ENCODE measurements at places on chromosomes 7 and 10.

GRCh38 chr7:126411032-126411820, 841.5 kb downstream of the GRM8 start:
- no peak for DNase-seq

DNA sequence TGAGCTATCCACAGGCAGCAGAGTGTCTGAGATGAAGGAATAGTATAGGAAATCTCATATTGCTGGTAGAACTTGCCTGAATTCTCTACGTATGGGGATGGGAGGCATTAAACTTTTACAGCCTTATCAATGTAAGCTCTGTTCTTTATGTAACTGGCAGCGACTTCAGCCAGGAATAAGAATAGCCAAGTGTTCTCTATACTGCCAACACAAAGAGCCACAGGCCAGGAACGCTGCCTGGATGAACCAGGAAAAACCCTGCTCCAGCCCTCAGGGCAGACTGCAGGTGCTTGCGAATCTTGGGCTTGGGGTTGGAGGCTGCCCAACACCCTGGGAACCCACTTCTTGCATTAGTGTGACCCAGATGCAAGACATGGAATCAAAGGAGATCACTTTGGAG, 6.1 kb upstream of the OLAH start:
- no peak for DNase-seq

DNA sequence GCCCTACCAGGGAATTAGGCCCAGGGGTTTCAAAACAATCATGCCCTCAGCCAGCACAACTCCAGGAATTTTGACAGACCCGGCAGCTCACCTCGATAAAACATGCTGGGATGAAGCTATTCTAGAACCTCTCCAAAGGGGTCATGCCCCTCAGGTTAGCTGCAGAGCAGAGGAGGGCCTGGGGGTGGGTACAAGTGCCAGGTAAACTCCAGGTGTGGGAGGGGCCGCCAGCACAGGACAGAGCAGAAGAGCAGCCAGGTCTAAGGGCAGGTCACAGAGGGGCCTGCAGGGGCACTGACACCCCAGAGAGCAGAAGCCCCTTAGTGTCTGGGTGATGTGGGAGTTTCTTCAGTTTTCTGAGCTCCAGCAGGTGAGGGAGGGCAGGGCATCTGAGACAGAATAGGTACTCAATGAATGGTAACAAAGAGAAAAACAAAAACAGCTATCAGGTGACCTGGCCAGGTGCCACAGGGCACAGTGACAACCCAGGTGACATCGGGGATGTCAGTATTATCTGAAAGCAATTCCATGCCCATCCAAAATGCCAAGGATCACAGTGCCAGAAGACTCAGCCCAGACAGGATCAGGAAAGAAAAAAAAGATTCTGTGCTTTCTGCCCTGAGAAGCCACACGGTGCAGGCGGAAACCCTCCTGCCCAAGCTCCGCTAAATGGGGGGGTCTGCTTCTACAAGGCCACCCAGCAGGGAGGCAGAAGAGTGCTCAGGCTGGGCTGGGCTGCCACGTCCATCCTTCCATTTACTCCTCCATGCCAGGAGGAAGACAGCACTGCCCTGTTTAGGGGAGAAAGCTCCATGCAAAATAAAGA, 104.5 kb downstream of the TNS3 start:
- DNase-seq: no peak

GRCh38 chr7:21370283-21370982, 57.5 kb upstream of the SP4 start:
- DNase-seq: no peak

Data from A549 (cell line).